ENCODE measurements at places on chromosomes 11 and 22.

- peak; percentile 90 for DNase-seq
These were observed 13.9 kb downstream of the CCND1 start for GRCh38 chr11:69654660-69655478.

GRCh38 chr11:127996825-127997224, 590.5 kb downstream of the ETS1 start:
- DNase-seq: no peak

DNA sequence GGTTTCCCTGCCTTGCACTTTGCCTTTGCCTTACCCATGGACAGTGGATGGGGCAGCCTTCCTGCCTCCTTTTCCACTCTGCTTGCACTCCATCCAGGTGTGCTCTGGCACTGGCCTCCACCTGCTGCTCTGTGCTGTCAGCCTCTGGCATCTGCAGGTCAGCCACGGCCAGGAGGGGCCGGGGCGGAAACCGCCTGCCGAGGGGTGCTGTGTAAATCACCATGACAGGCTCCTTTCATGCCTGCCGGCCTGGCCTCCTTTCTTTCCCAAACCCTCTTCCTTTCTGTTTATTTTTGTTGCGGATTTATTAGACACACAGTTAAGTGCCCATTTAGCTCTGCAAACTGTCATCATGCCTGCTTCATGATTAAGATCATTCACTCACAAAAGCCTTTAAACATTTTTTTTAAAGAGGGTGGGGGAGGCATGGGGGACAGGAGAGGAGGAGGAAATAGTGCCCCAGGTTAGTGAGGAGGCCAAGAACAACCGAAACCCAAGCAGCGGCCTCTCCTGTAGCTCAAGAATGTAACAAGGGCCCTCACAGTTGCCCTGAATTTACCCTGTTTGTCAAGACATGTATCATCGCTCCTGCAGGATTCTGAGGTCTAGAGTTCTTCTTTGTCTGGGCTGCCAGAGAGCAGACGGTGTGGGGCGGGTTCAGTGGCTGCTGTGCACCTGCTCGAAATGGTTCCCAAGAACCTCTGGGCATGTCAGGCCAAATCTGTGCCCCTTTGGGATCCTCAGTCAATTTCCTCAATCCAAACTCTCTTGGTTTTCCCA, 83.3 kb downstream of the BARX2 start:
- peak; percentile 69 for DNase-seq

- DNase-seq: no peak
These were observed 25.5 kb downstream of the PTPRJ start for GRCh38 chr11:48005831-48006270.

DNA sequence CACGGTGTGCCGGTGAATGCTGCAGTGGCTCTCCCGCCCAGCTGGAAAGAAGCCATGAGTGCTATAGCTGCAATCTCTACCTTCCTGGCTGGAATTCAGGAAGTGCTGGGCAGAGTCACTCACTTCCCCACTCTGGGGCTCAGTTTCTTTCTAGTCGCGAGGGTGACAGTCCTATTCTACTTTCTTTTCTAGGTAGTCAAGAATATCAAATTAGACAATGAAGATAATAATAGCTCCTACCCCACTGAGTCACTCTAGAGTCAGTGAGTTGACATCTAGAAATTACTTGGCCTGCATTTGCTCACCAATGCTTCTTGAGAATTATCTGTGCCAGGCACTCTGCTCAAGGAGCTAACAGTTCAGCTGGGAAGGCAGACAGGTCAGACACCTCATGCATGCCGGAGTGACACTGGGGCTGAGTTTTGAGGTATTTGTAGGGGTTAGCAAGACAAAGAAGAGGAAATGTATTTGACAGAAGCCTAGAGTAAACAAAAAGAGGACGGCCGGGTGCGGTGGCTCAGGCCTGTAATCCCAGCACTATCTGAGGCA, 3.2 kb downstream of the CENPM start:
- no peak for DNase-seq

DNA sequence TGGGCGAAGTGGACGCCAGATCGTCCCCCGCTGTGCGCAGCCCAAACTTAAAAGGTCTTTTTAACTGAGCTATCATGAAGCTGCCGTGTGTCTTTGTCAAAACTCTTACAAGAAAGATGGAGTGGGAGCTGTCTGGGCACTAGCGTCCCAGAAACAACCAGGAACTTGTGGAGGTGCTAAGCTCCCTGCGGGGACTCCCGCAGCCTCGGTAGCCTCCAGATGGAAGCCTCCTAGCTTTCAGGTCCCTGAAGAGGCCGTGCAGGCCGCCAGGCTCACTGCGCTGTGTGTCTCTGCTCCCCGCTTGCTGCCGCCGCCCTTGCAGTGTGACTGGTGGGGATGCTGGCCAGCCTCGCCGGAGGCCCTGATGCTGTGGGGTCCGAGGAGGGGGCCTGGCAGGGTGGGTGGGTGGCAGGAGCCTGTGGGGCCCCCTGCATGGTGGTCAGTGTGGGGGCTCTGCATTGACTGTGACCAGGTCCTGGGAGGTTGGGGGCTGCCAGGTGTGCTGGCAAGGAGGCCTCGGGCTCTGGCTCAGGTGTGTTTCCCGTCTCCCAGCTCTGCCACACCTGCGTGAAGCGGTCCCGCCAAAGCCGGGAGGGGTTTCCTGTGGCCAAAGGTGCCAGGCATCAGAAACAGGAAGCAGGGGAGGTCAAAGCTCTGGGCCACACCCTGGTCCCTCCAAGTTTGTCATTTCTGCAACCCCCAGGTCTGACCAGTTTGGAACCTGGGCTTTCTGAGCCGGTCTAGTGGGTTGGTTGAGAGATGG, 1.2 kb downstream of the TRABD start:
- no peak for DNase-seq

GRCh38 chr11:67384851-67385366, 6.9 kb upstream of the RAD9A start:
- no peak for DNase-seq

GRCh38 chr11:62077132-62077531, 46.7 kb upstream of the INCENP start:
- no peak for DNase-seq

DNA sequence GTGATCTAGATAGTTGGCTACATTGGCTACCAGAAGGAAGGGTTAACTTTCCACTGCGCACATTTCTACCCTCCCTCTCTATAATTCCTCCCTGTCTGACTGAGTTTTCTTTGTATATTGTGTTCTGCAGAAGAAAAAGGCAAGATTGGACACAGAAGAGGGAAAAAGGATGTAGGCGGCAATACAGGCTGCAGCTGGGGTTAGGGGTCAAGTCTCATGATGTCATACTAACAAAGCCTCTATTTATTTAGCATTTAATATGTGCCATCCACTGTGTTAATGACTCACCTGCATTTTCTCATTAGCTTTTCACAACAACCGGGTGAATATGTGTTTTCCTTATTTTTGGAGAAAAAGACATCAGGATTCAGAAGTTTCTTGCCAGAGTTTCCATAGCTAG, 2.0 kb downstream of the FAM83F start:
- DNase-seq: no peak

DNA sequence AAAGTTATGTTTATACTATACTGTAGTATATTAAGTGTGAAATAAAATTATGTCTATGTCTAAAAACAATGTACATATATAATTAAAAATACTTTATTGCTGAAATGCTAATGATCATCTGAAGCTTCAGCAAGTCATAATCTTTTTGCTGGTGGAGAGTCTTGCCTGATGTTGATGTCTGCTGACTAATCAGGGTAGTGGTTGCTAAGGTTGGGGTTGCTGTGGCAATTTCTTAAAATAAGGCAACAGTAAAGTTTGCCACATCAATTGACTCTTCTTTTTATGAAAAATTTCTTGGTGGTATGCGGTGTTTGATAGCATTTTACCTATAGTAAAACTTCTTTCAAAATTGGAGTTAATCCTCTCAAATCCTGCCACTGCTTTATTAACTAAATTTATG, 21.4 kb downstream of the INSC start:
- no peak for DNase-seq

- DNase-seq: no peak
These were observed 138.3 kb downstream of the SNX19 start for GRCh38 chr11:130778026-130778425.

DNA sequence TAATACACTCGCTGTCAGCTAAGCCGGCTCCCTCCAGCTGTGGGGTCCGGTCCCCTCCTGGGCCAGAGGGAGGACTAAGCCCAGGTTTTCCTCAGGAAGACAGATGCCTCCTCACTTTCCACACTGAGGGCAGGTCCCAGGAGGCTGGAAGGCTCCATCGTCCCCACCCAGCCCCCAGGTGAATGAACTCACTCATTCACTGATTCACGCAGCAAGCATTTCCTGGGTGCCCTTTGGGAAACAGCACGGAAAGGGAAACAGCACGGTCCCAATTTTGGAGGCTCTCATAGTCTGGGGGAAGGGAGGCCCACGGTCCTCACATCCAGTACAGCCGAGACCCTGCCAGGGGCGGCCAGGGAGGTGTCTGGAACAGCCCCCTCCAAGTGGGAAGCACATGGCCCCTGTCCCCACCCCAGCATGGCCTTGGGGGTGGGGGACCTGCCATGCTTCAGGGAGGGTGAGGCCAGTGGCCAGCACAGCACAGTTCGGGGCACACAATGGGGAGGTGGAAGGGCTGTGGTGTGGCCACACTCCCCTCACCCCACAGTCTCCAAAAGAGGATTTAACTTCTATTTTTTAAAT, 9.3 kb upstream of the TH start:
- DNase-seq: no peak

GRCh38 chr11:42237701-42238235, 778.3 kb upstream of the LRRC4C start:
- no peak for DNase-seq

Measured in SW480 (cell line).